Effector CD8-positive, alpha-beta T cell (primary cell): ENCODE measurements at places on chromosomes 2 and 18.

GRCh38 chr2:14647714-14648113 is 15.2 kb downstream of the LRATD1 start:
- DNase-seq: no peak

- no peak for DNase-seq
Measured at GRCh38 chr2:84991404-84992160, 20.6 kb downstream of the KCMF1 start.

DNA sequence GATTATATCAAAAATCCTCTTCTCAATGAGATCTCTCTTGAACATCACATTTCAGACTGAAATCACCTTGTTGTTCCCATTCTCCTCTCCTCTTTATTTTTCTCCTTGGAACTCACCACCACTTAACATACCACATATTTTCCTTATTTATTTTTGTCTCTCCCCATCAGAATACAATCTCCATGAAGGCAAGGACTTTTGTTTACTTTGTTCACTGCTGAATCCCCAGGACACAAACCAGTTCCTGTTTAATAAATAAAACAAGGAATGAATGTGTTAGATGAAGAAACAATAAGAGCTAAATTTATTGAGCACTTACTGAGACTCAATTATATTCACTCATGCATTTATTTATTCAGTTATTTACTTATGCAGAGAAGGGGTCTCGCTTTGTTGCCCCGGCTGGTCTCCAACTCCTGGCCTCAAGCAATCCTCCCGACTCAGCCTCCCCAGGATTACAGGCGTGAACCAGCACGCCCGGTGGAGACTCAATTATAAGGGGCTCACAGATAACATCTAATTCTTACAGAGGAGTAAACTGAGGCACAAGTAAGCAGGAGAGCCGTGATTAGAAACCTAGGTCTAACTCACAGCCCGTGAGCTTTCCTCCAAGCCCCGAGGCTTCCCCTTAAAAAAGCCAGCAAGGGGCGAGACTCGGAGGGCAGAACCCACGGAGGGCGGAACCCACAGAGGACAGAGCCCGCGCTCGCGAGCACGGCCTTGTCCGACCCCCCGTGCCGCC is 616 bp upstream of the TAF1B start:
- DNase-seq: no peak

DNA sequence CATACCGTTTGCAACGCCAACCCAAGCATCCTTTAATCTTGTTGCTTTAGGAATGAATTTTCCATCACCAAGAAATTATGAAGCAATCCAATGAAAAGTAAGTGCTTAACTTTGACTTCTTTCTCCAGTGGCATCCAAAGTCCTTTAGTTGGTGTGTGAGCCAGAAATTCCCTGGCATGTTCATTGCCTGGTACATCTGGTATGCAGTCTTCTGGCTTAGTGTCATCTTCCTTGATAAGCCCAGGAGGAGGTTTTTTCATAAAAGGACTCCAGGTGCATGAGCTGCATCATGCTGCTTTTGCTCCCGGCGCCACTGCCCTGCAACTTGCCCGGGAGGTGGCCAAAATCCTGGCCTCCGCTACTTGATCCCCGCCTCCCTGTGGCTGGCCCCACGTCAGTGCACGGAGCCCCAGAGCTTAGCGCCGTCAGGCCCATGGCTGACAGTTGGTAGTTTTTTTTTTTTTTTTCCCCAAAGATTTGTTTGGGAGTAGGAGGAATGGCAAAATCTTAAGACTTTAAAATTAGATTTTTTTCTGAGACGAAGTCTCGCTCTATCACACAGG is 58.7 kb downstream of the PUM2 start:
- no peak for DNase-seq

- DNase-seq: no peak
Measured at GRCh38 chr2:11560806-11561205, 27.0 kb downstream of the GREB1 start.

DNA sequence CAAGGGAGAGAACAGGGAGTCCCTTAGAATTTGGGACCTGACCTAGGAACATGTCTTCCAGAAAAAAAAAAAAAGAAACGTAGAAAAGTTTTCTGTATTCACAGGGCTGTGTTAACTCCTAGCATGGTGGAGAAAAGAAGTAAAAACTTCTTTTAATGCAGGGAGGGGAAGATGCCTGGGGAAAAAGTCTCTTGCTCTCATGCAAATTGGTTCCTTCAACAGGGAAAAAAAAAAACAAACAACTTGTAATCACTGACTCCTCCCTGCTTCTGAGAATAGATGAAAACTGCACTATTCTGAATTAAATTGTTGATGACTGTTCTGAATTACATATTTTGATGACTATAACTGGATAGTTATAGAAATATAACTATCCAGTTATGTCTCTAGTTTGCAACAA is 933.2 kb downstream of the TRIB2 start:
- DNase-seq: no peak

DNA sequence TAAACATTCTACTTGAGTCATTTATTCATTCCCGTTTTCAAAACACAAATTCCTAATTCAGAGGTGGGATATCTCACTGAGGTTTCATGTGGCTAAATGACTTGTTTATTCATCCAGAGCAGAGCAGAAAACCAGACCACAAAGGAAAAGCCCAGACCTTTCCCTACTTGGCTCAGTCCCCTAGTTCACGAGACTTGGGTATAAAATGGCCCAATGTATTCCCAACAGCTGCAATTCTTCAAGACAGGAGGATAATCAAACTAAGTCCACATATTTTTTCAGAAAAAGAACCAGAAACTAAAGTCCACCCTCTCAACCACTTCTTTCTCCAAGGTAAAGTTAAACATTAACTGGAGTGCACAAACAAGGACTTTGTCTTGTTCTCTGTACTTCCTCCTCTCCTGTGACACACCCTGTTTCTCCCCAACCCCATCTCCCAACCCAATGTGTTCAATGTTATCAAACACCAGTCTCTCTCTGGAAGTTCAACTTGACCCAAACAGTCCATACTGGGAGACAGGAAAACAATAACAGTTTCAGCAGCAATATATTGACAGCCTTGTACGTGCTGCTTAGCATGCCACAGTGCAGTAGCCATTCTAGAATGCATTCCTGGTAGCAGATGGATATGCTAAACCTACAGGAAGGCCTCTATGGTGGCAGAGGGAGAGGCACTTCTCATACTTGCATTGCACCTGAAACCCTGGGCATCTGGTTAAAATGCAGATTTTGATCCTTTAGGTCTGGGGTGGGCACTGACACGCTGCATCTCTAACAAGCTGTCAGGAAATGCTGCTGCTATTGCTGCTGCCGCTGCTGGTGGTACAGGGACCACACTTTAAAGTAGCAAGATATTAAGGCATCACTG is 110.7 kb downstream of the INO80D start:
- no peak for DNase-seq

DNA sequence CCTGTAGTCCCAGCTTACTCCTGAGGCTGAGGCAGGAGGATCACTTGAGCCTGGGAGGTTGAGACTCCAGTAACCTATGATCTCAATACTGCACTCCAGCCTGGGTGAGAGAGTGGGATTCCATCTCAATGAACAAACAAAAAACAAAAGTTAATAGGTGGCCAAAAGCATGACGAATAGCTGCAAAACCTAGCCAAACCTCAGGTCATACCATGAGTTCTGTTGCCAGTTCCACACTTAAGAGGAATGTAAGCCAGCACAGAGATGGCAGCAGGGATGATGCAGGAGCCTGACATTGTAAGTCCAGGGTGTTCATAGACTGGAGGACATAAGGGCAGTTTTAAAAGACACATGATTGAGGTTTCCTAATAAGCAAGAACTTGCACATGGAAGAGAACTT is 55.3 kb upstream of the RMDN2 start:
- no peak for DNase-seq

GRCh38 chr2:155320236-155320635 is 621.7 kb downstream of the KCNJ3 start:
- no peak for DNase-seq

- no peak for DNase-seq
Measured at GRCh38 chr2:172408143-172408766, 19.1 kb upstream of the ITGA6 start.

DNA sequence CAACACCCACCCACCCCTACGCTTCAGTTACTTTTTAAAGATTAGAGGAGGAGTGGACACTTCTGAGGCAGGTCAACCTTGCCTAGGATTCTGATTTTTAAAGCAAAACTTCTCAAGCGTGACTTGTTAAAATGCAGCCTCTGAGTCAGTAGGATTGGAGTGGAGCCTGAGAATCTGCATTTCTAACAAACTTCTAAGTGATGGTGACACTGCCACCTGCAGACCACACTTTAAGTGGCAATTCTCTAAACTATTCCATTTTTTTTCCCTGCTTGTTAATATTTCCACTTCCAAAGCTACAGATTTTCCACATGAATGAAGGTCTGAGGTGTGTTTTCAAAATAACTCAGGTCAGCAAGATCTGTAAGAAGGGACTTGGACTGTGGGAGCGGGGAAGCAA is 171.1 kb upstream of the CCDC150 start:
- no peak for DNase-seq

- no peak for DNase-seq
Measured at GRCh38 chr2:128552806-128553551, 234.3 kb upstream of the HS6ST1 start.

GRCh38 chr18:79438898-79439627 is 43.3 kb downstream of the NFATC1 start:
- DNase-seq: peak; percentile 10

- no peak for DNase-seq
Measured at GRCh38 chr2:102544182-102544581, 71.2 kb downstream of the SLC9A4 start.

DNA sequence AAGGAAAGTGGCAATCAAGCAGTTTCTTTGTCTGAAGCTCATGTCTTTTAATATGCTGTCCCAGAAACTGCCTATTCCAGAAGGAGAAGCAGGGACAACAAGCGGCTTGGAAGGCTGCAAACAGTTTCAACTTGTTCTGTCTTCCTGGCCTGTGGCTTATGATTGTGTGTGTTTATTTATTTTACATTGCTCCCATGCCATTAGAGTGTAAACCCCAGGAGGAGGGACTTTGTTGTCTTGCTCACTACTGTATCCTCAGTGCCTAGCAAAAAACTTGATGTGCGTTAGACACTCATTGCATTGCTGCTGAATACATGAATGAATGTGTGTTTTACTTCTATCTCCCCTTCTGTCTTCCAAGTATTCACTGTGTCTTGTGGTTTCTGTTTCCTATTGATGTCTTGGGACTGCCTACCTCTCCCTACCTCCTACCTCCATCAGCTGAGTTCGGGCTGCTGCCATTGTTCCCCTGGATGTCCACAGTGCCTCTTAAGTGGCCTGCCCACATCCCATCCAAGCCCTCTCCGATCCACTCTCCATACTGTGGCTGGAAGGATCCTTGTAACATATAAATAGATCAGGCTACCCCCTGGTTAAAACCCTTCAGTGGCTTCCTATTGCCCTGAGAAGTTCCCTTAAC is 261.4 kb downstream of the DYSF start:
- no peak for DNase-seq

DNA sequence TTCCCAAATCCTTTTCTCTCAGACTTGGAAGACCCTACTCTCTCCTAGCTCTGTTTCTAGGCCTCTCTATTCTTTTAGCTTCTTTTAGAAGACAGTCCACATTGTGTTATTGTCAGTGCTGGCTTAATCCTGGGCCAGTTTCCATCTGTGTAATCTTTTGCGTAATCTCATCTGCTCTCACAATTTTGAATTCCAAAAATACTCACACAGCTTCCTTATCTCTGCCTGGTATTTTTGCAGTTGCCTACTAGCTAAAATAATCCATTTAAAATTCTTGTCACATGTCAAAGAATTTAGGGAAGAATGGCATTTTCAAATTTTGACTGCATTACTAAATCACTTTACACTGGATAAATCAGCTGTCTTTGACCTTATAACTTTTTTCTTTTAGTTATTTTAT is 200.6 kb upstream of the MEX3C start:
- no peak for DNase-seq

- DNase-seq: no peak
Measured at GRCh38 chr2:148699830-148700229, 55.3 kb downstream of the EPC2 start.

DNA sequence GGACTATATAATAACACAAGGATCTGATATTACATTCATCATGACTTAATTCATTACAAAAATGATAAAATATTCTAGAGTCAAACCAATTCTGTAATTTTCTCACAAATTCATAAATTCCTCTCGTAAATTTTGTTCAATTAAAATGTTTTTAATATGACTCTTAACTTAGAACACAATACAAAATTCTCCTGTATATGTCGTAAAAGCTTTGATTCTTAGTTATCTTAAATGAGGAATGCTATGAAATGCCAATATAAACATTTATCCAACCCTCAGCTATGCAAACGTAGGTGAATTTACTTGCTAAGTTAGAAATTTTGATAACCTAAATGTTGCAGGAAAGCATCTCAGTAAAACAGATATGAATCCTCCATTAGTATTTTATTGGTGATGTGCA is 28.9 kb downstream of the ARHGAP15 start:
- no peak for DNase-seq

DNA sequence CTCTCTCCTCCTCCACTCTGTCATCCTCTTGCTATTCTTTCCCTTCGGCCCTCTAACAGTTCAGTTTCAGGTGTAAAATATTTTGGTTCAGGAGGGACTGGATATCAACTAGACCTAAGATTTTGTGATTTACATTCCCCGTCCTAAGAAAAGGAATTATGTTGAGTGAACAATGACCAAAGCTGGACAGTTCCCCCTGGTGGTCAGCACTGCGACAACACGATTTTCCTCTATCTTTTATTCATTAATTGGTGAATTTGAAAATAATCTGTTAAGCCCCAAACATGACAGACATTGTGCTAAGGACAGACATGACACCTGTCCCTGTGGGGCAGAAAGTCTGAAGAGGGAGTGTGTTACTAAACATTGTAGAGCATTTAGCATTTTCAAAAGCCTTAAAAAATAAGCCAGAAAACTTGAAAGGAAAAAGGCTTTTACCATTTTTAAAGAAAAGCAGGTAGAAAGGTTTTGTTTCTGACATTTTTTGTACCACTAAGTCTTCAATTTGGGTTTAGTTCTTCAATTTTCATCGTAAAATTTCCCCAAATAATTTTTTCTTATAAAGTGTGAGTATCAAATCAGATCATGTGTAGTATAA is 28.4 kb upstream of the GTF2A1L start:
- no peak for DNase-seq

- no peak for DNase-seq
Measured at GRCh38 chr18:75090336-75090735, 118.6 kb downstream of the PTGR3 start.

GRCh38 chr2:234964631-234965461 is 13.0 kb downstream of the SH3BP4 start:
- no peak for DNase-seq

GRCh38 chr2:17839959-17840358 is 23.7 kb downstream of the MSGN1 start:
- no peak for DNase-seq

GRCh38 chr2:29492701-29493100 is 377.5 kb downstream of the CLIP4 start:
- DNase-seq: no peak
